Activated T-helper 9 cell treated with anti-CD3 and anti-CD28 coated beads, Interleukin-2, amount 50 U/mL, for 16 hours (primary cell): ENCODE measurements at places on chromosomes 3 and 15.

DNA sequence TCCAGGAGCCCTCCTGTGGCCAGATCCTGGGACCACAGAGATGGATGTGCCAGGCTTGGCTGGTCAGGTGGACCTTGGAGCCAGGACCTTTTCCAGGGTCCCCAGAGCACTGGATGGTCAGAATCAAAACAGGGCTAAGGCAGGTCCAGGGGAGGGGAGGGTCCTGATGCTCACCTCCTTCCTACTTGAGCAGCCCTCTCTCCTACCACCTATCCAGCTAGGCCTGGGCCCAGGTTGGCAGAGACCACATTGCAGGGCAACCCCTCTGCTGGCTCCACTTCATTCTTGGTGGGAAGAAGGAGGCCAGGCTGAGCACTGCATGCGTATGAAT is 28.5 kb upstream of the SFMBT1 start:
- no peak for DNase-seq

DNA sequence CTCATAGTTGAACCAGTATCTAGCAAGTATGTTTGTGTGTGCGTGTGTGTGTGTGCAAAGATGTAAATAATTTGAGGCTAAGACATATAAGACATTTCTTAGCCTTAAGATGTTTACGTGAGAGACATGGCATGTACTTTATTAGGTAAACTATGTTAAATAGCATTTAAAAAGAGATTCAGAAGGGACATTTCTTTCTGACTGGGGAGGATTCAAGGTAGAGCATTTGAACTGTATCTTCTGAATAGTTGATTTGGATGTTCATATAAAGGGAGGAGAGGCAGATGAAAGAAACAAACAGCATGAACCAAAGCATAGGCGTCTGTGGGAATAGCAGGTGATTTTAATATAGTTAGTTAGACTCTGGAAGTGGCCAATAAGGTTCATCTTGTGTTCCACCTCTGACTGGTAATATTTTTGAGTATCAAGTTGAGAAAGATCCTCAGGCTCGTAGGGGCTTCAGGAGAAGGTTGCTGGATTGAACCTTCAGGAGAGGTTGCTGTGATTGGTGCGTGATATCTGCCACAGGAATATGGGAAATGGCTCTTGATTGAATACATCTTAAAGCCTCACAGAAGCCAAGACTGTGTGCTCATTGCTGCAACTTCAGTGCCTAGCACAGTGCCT is 12.6 kb downstream of the NFKBIZ start:
- no peak for DNase-seq

- no peak for DNase-seq
Observed at GRCh38 chr3:64796607-64797399, 109.0 kb upstream of the ADAMTS9 start.

GRCh38 chr15:87129916-87130315 is 1050.2 kb downstream of the AGBL1 start:
- DNase-seq, result no peak

- no peak for DNase-seq
Observed at GRCh38 chr3:136186344-136186743, 9.8 kb downstream of the MSL2 start.

- no peak for DNase-seq
Observed at GRCh38 chr15:67564021-67564967, 21.8 kb downstream of the MAP2K5 start.

GRCh38 chr15:58520936-58521292 is 89.1 kb downstream of the LIPC start:
- DNase-seq, result no peak

DNA sequence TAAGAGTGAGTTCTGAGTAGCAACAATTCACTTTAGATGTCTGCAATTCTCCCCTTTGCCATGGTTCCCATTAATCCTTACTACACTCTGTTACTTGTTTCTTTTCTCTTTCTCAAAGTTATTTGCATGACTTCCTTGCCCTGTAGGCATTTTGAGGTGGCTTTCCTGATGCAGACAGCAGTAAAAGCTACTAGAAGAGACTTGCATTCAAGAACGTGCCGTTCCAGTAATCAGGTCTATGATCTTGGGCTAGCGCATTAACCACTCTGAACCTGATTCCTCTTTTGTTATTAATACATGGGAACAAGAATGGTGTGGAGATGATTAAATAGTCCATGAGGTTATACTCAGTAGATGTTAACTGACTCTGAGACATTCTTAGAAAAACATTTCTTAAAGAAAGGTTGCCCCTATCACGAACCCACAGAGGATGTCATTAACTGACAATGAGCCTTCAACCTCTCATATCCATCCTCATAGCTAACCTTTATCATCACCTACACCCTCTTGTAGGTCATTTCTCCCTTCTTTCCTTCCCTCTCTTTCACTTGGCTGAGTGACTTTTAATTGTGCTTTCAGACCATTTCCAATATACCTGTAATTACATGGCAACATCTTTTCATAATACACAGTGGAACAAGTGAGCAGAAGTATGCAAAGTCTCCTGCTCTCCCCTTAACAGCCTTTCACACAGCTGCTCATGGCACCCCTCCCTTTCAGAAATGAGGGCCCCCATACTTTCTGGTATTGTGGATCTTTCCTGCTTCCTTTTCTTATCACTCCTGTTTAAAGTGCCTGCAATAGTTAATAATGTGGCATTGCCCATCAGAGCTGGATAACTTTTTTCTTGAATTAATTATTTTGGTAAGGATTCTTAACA is 175.9 kb downstream of the CHST2 start:
- no peak for DNase-seq

- DNase-seq, result no peak
Observed at GRCh38 chr3:58299839-58300516, 6.1 kb upstream of the RPP14 start.

- DNase-seq, result no peak
Observed at GRCh38 chr3:163490119-163490518, 1588.2 kb downstream of the SI start.

- DNase-seq, result peak; percentile 83
Observed at GRCh38 chr3:138594150-138594934, at the start of gene CEP70. Gene CEP70 (minus strand): TSS chr3:138594260. CDS start chr3:138572927, 21,333 bp downstream.

DNA sequence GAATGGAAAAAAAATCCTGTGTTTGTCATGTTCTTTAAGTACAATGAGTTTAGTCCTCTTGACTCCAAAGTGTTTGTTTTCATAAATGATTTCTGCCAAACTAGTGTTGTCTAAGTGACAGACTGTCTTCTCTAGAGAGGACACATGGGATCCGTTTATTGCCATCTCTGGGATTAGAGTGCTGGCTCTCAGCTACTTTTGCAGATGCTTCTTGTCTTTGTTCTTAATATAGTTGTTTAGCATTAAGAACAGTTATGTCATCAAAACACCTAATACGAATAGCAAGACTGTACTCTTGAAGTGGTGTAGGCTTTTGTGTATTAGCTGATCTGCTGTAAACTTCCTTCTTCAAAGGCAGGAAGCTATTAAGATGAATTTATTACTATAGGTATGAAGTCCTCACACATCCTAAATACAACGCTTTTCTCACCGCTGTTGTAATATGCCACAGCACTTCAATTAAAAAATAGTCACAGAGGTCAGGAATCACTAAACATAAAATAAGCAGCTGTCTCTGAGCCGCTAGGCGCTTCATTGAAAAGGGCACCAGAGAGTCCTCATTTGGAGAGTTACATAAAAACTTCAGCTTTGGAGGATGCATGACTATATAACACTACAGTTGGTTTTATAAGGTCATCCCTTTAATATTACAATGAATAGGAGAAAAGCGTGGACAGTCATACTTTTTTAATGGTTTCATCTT is 128.3 kb upstream of the ZNF385D start:
- no peak for DNase-seq

- no peak for DNase-seq
Observed at GRCh38 chr3:95459706-95460105, 1354.7 kb upstream of the EPHA6 start.

GRCh38 chr3:195908694-195909581 is 587 bp upstream of the TNK2 start:
- no peak for DNase-seq

DNA sequence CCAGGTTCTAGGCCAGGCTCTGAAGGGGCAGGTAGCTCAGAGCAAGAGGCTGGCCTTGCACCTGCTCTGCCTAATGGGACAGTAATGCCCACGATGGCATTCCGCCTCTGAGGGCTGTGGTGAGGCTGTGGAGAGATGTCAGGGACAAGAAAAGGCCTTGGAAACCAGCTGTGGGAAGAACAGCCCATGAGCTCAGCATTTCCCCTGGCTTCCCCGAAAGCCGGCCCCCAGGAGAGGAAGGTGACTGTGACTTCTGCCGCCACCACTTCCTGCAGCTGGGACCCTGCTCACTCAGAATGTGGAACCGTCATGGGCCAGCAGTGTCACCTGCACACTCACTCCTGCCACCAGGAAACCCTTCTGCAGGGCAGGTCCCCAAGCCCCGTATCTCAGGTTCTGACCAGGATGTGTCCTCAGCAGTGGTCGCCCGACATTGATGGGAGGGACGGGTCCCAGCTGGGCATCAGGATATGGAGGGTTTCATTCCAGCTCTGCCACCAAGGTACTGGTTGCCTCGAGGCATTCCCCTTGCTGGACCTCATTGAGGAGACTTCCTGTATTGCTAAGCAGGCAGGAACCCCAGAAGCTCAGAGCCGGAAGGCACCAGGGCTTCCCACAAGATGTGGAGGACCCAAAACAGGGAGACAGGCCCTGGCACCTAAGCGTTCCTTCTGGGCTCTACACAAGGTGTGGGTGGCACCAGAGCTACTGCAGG is 30.7 kb downstream of the SEMA7A start:
- DNase-seq, result peak; percentile 55

GRCh38 chr3:22894865-22895264 is 308.3 kb upstream of the UBE2E2 start:
- DNase-seq, result no peak

GRCh38 chr3:81793410-81793809 is 32.0 kb upstream of the GBE1 start:
- DNase-seq, result no peak

- no peak for DNase-seq
Observed at GRCh38 chr3:126151562-126152302, 28.7 kb downstream of the ALDH1L1 start.

DNA sequence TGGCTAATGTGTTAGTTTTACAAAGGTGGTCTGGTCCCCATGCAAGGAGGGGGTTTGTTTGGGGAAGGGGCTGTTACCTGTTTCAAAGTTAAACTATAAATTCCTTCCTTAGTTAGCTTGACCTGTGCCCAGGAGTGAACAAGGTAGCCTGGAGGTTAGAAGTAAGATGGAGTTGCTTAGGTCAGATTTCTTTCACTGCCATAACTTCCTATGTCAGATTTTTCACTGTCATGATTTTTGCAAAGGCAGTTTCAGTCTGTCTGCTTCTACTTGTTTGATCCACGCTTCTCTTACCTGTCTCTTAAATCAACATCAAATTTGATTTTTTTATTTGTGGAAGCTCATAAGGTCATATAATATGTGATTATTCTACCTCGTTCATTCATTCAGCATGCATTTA is 28.6 kb downstream of the STARD9 start:
- DNase-seq, result no peak

DNA sequence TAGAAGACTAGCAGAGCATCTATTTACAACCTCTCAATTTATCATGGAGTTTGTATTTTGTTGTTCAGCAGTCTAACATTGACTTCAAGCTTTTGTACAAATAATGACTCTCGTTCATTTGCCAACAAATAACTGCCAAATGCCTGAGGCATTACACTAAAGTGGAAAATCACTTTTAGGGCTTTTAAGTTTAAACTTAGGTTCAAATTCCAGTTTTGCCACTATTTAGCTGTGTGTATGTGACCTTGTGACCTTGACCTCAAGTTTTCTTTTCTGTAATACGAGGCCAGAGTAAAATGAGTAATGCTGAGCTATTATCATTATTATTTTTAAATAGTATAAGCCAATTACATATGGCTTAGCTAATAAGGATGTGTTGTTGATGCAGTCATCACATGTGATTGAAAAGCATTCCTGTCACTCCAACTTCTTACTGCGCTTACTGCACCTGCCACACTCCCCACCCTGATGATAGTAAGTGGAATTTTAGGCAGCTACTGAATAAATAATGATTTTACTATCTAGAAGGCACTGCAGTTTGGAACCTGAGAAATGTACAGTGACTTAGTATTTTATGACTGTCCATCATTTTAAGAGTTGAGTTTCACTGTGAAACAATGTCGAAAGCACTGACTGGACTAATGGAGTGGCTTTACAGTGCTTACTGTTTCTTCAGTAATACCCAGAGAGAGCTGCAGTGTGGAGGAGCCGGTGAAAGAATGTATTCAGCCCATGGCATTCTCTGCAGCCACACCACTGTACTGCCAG is 16.3 kb downstream of the ARL8B start:
- no peak for DNase-seq

DNA sequence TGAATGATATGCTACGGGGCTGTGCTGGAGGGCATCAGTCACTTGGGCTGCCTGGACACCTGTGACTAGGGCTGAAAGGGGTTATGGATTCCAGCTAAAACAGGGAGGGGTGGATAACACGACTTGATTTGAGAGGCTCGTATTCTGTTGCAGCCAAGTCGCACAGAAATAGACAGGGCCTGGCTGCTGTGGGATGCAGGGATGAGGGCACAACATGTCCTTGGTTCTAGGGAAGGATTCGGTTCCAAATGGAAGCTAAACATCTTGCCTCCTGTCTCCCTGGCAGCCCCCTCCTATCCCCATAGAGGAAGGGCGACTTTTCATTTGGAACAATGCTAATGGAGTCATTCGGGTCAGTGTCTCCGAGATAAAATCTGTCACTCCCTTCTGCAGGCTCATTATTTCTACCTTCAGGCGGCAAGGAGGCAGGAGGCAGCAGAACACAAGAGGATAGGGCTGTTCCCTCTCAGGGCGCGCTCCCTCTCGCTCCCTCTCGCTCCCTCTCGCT is 433.8 kb upstream of the RBMS3 start:
- DNase-seq, result no peak

- DNase-seq, result no peak
Observed at GRCh38 chr15:78315686-78316282, 16.4 kb upstream of the SKIC8 start.

DNA sequence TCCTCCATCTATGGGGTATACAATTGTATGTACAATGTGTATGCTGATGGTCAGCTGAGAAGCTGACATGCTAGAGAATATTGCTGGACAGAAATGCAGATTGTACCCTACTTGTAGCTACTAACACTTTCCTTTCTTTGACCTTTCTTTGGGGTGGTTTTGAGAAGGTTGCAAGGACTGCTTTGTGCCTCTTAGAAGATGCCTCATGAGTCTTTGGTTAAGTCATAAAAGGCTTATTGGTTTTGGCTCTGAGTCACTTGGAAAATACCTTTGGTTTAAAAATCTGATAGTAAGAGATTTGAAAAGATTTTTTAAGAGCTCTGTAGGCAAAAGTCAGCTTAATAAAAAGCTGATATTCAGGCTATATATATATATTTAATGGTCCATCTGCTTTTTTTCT is 71.5 kb downstream of the ZMAT3 start:
- DNase-seq, result no peak

- DNase-seq, result no peak
Observed at GRCh38 chr15:86961669-86962068, 882.0 kb downstream of the AGBL1 start.

- no peak for DNase-seq
Observed at GRCh38 chr3:36215241-36215640, 165.1 kb upstream of the STAC start.
